ENCODE measurements at places on chromosomes 7 and 10.

DNA sequence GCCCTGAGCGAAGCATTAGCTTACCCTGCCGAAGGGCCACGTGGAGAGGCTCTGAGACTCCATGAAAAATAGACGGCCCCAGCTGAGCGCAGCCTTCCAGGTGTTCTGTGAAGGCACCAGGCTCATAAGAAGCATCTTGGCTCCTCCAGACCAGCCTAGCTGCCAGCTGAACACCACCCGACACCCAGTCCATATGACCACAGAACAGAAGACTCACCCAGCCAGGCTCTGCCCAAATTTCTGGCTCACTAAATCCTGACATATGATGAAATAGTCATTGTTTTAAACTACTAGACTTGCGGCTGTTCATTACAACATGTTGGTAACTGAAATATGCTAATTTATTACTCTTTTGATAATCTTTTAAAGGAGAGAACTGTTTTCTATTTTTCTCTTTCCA lies 99.5 kb upstream of the ABI1 start:
- DNase-seq, result no peak

GRCh38 chr10:23917251-23917840 lies 291.6 kb upstream of the KIAA1217 start:
- DNase-seq, result no peak

DNA sequence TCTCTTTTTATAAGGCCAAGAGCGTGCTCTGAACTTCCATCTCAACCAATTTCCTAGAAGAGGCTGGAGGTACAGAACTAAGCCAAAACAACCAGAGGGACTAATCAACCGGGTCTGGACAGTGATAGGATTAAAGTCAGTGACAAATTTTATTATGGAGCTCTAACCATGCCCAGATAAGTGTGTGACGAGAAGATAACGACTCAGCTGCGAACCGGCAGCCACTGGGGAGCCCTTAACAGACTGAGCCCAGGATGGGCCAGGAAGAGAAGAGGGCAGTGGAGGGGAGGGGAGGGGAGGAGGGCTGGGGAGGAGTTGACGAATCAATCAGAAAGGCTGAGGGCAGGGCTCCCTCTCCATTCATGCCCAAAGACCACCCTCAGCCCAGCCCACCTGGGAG lies 119.9 kb downstream of the PLXNA4 start:
- no peak for DNase-seq

DNA sequence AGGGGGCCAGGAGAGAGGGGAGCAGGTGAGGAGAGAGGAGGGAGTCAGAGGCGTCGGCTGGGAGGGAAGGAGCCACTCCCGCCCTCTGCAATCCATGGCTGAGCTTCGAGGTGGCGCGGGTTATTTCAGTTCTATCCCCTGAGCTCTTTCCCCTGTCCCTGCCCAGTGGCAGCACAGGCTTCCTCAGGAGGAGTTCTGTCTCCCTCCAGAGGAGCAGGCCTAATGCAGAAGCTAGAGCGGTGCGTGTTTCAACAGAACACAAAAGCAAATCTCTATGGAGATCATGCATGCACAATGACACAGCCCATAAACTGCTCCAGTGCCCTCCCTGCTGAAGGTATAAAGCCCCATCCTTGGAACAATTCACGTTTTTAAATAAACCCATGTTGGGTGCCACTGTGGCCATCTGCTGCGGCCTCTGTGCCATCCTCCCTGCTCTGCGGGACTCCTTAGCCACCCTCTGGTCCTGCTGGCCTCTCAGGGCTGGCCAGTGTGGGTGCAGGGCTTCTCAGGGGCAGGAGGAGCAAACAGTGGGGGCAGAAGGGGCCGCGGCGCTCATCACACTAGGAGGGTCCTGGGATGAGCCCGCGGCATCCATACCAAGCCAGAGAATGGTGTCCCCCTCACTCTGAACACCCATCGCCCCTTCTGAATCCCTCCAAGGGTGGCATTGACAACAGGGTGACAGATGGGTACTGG lies 192.6 kb upstream of the LYZL2 start:
- DNase-seq, result no peak

DNA sequence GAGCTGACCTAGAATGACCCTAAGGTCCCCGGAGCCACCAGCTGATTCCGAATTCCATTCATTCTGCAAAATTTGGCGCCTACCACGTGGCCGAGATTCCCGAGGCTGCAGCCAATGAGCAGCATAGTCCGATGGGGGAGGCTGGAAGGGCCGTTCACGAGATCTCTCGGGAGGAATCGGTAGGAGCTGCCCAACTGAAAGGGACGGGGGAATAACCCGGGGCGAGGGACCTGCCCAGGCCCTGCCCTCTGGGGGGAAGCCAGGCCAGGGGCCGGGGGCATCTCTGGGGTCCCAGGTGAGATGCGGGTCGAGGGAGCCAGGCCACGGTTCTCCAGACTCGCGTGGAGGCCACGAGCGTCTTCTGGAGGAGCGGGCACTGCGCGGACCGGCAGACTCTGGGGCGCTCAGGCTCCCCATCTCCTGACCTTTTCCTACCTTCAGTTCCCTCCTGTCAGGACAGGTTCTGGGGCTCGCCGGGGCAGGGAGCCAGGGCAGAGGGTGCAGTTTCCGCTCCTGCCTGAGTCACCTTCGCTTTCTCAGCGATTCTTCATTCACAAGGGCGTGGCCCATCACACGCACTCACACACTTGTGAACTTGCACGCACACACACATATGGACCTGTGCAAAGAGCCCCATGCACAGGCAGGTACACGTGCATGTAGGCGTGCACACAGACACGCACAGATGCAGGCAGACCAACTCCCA lies 173.4 kb downstream of the RNF216 start:
- DNase-seq, result no peak

GRCh38 chr10:28312572-28312971 lies 9.7 kb upstream of the MPP7 start:
- DNase-seq, result no peak

- DNase-seq, result no peak
Measured at GRCh38 chr10:120022357-120022756, 129.8 kb downstream of the SEC23IP start.

DNA sequence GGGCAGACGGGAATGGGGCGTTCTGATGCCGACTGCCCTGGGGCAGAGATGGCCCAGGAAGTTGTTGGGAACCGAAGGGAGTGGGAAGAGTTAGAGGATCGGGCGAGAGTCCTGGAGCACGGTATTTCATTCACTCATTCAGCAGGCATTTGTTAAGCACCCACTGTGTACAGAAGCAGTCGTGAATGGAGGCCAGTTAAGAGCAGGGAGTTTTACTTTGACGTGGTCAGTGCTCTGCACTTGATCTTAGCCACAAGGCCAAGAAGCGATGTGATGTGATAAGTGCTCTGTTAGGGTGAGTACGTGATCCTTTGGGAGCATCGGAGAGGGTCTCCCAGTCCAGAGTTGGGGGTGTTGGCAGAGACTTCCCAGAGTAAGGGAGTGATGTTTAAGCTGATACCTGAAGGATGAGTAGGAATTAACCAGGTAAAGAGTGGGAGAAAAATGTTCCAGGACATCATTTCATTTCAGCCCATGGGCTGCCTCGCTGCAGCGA lies 890 bp downstream of the ZFYVE27 start:
- no peak for DNase-seq

GRCh38 chr7:9264395-9264794 lies 831.0 kb downstream of the NXPH1 start:
- DNase-seq, result no peak

DNA sequence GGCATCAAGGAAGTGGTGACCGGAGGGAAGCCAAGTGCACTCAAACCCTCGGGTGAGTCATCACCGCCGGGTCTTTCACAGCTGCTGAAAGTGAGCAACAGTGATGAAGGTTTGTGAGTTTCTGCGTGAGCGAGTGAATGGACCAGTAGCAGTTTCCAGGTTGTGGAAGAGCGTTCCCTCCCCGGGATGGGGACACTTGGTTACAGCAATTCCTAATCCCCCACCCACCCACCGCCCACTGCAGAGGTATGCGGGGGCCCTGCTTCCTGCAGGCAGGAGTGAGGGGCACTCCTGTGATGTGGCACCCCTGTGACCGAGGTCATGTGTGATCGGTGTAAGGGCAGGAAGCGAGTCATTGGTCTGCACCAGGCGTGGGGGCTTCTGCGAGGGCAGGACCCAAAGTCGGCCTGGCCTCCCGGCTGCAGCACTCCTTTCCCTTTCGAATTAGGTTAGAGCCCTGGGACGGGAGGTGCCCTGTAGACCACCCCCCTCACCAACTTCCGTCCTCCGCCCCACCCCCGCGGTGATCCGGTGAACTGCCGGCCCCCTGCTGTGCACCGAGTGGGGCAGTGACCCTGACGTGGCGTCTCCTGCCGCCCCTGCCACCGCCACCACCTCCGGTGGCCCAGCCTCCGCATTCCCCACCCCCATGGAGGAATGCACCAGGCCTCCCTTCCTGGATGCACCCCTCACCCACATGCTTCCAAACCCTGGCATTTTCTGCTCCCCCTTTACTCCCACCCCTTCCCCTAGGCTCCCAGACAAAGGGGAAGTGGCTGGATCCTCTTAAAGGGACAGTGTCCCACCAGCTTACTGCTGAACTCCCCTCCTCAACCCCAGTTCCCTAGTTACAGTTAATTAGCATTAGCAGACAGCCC lies 10.9 kb downstream of the LIMK1 start:
- DNase-seq, result peak; percentile 8

GRCh38 chr7:105367458-105367857 lies 21.3 kb downstream of the SRPK2 start:
- no peak for DNase-seq

DNA sequence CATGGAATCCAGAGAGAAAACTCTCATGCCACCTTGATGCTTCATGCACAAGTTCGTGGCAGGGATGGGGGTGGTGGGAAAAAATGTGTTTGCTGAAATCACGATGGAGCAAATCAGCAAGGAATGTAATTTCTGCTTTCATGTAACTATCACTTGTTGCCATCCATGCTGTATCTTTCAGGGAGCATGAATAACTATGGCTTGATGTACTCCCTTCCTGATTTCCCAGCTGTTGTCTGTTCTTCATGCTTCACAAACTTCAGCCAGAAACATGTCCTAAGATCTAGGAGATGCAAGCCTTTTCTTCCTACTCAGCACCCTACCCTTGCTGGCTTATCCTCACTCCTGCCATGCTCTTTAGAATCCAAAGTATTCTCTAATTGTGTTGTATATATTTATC lies 64.0 kb downstream of the LRRC4 start:
- DNase-seq, result no peak

DNA sequence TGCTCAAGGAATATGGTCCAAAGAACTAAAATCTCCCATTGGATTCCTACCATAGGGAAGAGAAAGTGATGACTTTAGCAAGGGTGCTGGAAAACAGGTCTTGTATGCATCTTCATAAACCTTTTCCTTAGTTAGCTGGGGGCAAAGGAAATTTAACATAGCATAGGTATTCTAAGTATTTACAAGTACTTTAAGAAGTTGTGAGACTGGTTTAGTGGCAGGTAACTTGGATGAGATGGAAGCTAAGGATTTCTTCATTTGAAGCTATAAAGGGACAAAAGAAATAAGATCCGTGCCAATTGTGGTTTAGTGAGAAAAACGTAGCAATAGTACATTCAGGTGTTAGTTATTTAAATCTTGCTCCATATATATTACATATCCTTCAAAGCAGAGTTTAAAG lies 183.4 kb upstream of the TCF7L2 start:
- DNase-seq, result no peak

DNA sequence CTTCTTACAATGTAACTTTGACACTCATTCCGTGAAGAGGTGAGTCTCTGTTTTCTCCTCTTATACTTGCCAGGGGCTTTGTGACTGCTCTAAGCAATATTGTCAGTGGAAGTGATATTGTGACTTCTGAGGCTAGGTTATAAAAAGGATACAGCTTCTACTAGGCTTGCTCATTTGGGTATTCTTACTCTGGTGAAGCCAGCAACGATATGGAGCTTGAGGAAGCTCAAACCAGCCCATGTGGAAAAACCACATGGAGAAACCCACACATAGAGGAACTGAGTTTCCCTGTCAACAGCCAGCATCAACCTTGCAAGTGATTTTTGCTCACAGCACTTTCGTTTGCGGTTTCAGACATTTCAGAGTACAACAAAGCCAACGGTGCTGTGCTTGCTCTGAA lies 149.6 kb upstream of the SEMA3E start:
- DNase-seq, result no peak

All from thymus (tissue), 14 donors.